CD4-positive, alpha-beta T cell treated with Interleukin-4 for 1 hour (primary cell): ENCODE measurements at places on chromosomes 12 and 14.

DNA sequence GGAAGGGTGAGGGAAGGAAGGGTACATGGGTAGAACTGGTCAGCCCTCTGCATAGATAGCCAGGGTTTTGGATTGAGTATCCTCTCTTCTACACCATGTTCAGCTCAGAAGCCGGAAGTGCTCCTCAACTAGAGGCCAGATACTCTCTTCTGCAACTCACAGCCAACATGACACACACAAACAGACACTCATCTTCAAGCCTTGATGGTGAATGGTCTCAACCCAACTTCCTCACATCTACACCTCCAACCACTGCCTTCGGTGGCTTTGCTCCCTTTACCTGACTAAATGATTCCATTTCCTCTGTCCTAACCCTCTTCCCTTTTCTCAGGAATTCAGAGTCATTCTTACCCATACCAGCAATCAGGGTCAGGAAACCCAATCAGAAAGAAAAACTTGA, 7.6 kb upstream of the FKBP11 start:
- DNase-seq = peak; percentile 37

DNA sequence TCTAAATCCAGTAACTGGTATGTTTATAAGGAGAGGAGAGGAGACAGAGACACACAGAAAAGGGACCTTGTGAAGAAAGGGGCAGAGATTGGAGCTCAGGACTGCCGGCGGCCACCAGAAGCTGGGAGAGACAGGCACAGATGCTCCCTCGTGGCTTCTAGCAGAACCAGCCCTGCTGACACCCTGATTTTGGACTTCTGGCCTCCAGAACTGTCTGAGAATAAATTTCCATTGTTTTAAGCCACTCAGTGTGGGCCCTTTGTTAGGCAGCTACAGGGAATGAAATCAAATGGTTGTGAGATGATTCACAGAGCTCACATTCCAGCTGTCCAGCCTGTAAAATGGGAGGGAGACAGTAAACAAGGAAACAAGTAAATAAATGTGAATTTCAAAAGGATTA, 47.6 kb downstream of the TMEM132C start:
- no peak for DNase-seq

DNA sequence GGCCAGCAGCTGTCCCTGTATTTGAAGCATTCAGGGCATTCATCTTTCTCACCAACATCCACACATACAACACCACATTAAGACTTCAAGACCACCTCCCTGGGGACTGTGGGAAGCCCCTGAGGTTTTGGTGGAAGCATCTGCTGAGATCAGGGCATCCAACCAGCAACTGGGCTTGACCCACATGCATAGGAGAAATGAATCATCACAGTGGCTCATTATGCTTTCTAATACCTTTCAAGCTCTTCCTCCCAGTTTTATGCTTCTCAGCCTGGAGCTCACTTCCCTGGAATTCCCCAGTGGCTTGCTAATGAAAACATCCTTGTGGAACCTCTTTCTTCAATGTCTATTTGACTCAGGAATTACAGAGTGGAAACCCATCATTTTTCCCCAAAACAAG, 21.4 kb upstream of the CMKLR1 start:
- no peak for DNase-seq

DNA sequence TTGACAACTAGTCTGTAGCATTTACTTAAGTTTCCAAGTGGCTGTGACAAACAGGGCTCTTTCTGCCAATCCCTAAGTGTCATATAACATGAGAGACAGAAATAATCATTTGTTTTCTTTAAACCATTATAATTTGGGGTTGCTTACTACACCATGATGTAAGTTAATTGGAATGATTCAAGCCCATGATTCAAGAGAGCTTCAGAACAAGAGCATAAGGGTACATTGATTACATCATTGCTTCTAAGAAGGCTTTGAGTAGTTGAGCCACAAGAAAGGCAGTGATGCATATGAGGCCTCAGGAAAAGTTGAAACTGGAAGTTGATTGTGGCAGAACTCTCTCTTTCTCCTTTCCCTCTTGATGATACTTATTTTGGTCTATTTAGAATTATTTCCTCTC, 444.0 kb downstream of the CCER1 start:
- no peak for DNase-seq

- no peak for DNase-seq
These were observed 271.6 kb downstream of the LRFN5 start for GRCh38 chr14:41878321-41878720.

- no peak for DNase-seq
These were observed 23.0 kb downstream of the PDE6H start for GRCh38 chr12:14995583-14996425.

GRCh38 chr14:67908052-67908754, 88.6 kb downstream of the RAD51B start:
- DNase-seq = no peak

DNA sequence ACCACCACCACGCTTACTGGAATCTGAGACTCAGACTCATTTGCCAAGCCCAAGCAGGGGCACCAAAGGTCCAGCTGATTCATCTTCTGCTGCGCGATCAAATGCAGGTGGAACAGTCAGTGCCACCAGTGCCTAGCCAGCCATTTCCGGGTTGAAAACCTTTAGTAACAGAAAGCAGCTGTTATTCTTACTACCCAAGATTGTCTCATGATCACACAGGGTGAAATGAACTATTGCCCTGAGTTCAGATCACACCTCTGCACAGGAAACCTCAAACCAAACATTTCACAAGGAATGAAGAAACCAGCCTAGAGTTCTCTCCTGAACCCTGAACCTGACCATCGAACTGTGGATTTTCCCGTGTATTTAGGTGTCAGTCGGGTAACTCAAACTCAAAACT, 88.9 kb downstream of the RIMBP2 start:
- DNase-seq = no peak

DNA sequence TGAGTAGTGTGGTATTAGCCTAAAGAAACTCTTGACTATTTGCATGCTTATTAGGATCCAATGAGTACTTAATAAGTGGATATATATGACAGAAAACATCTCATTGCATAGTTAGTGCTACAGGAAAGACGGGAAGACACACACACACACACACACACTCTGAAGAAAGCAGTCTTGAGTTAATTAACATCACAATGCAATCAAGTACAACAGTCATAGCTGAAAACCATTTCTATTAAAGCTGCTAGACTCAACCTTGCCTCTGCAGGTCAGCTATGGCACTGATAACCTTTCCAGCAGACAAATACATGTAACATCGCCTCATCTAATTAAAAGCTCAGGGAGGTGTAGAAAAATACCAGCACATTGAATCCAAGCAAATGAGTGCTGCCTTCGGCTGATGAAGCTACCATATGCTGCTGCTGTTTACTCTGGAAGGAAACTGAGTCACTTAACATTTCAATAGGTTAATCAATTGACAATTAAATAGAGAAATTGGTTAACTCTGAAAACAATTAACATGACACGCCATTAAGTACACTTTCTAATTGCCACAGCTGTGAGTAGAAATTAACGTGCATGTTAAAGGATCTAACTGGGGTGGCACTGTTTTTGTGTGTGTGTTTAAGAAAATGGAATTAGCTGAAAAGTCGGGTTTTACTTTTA, 93.2 kb upstream of the OTX2 start:
- no peak for DNase-seq

DNA sequence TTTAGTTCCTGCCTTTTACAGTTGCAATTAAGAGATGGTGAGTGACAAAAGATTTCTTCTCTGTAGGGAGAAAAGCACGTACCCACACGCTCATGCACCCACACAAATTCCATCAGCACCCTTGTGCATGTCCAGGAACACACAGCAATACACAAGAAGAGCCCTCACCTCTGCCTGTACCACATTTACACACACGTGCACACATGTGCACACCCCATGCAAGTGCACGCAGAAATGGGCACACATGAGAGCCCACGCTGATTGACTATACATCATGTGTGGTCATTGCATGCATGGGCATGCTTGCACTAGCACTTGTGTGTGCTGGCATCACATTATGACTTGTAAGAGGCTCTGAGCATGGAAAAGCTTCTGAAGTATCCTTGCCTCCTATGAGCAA, 70.5 kb downstream of the SERPINA3 start:
- no peak for DNase-seq

DNA sequence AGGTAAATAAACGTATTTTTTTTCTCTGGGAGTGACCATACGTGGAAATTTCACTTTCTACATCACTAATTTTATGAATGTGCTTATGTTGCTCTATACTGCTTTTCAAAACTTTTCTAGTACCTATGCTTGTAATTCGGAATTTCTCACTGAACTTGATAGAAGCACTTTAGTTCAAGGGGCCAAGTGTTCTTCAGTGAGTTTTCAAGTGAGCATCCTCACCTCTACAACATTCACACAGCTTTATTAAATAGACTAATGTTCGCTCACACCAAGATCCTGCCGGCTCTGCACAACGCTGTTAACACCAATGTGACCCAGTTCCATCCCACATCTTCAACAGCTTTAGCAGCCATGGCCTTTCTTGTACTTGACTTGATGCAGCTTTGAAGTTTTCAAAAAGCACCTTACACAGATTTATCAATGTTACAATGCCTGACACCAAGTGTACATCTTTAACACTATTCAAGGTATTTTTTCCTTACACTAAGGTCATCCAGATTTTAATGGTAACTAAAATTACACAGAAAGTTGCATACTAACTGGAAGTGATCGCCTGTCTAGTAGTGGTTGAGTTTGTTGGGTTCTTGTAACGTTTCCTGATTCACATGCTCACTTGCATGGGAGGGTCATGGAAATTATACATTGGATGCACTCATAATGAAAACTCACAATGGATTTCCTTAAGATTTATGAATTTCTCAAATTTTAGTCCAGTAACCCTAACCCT, 4.5 kb downstream of the UBC start:
- no peak for DNase-seq

- DNase-seq = no peak
These were observed 187.2 kb downstream of the SYNE2 start for GRCh38 chr14:64040044-64040443.

DNA sequence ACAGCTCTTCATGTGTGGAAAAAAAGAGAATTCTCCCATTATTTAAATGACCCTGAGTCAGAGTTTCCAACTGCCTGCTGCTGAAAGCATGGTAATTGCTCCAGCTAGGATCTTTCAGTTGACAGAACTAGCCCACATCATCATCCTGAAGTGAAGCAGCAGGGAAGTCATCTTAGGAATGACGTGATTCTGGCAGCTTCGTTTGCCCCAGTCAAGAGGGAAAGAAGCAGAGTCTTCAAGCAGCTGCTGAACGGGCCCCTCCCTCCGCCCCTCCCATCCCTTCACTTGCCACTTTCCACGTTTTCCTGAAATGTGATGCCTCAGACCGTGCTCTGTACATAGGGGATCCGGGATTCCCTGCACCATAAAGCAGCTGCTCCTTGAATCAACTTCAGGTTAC, 455.0 kb upstream of the TMEM132C start:
- DNase-seq = no peak

GRCh38 chr12:4134448-4135263, 138.9 kb upstream of the CCND2 start:
- no peak for DNase-seq

- no peak for DNase-seq
These were observed 73.2 kb upstream of the BICD1 start for GRCh38 chr12:32033406-32033805.

DNA sequence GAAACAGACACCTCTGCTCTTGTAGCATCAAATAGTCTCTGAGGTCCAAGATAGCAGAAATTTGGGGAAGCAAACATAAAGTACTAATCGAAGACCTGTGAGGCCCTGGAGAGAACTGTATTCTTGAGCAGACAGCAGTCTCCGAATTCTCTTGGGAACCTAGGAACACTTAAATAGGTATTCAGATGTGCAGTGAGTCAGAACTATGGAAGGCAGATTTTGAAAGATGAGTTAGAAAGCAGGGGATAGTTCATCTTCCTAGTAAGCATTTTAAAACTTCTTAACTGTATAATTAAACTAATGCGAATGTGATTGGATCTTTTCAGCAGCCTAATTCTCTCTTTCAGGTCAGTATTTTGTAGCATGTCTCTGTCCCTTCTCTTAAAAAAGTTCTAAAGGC, 30.6 kb downstream of the NAA30 start:
- no peak for DNase-seq

- DNase-seq = no peak
These were observed 80.2 kb downstream of the ELK3 start for GRCh38 chr12:96274331-96274730.

DNA sequence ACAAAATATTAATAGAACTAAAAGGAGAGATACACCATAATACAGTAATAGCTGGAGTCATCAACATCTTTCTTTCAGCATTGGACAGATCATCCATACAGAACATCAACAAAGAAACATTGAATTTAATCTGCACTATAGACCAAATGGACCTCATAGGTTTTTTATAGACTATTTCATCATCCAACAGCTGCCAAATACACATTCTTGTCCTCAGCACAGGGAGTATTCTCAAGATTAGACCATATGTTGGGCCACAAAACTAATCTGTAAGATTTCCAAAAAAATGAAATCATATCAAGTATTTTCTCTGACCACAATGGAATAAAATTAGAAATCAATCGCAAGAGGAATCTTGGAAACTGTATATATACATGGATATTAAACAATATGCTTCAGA, 86.9 kb downstream of the FSCB start:
- DNase-seq = no peak

- no peak for DNase-seq
These were observed 215.2 kb downstream of the RASSF9 start for GRCh38 chr12:85621041-85621440.

DNA sequence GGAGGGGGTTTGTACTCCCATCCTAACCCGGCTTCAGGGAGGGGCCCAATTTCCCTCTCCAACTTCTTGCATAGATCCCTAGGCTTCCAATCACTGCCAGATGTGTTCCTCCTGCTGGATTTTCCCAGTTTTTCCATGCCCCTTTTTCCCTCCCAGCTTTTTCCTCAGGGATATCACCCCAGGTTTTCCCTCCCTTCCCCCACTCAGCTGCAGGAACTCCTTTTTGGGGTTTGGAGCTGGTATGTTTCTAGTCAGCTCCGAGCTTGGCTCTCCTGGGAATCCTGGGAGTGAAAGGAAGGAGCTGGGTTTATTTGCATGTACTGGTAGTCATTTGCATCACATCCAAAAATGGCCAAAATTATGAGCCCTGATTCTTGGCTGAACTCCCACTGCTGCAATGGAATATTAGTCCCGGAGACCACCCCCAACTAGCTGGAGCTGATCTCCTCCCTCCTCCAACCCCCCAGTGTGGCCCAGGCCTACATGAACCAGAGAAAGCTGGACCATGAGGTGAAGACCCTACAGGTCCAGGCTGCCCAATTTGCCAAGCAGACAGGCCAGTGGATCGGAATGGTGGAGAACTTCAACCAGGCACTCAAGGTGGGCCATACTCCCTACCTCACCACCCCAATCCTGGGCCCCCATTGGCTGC, 1.4 kb upstream of the RDH5 start:
- DNase-seq = no peak

- no peak for DNase-seq
These were observed 34.1 kb upstream of the ERGIC2 start for GRCh38 chr12:29415111-29415510.

DNA sequence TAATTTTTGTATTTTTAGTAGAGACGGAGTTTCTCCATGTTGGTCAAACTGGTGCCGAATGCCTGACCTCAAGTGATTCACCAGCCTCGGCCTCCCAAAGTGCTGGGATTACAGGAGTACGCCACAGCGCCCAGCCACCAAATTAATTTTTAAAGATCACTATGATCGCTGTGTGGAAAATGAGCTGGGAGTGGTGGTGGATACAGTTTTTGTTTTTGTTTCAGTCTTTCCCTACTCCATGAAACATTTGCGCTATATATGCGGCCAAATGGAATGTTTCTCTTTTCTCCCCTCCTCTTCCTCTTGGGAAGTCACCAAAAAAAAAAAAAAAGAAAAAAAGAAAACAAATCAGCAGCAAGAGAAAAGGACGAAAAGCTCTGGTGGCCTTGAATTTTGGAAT, 20.8 kb upstream of the P2RX4 start:
- no peak for DNase-seq

GRCh38 chr12:2959505-2960389, 550 bp downstream of the TEAD4 start:
- no peak for DNase-seq
